ENCODE measurements at places on chromosomes 11 and 22.

- DNase-seq = peak; percentile 61
Measured at GRCh38 chr22:50271519-50271970, 1.4 kb upstream of the MAPK11 start.

- no peak for DNase-seq
Measured at GRCh38 chr11:86313793-86314192, 11.8 kb downstream of the HIKESHI start.

DNA sequence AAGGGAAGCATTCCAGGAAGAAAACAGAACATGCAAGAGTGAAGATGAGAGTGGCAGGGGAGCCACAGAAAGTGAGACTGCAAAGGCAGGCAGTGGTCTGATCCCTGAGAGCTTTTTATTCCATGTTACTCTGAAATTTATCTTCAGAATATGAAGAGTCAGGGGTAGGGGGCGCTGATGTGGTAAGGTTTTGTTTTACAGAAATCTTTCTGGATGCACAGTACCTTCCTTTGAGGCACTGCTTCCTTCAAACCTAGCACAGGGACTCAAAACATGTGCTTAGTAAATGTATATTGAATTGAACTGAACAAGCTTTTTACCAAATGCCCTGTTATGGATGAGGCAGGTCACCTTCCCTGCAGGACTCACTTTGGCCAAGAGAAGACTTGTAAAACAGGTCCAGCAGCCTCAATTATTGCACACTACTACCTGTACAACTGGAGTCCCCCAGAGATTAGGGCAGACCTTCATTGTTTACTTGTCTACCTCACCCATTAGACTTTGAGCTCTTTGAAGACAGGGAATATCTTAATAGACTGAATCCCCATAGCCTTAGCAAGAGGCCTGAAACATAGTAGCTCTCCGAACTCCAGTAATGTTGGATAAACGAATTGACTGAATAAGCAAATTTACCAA lies 2.2 kb downstream of the PAK1 start:
- peak; percentile 36 for DNase-seq

DNA sequence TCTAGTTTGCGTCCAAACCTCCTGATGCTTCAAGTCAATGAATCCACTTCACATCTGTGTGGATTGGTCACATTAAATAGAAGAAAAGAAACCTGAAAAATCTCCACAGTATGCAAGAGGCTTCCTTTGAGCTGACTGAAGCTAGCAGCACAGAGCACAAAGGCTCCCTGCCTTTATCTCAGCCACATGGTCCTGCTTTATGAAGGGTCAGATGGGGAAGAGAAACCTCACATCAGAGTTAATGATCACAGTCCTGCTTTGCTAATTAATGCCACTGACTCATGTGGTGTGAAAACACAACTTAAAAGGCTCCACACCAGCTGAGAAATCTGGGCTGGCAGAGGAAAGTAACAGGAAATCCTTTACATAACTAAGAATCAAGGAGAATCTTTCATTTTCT lies 1291.0 kb downstream of the LRRC4C start:
- DNase-seq = no peak

GRCh38 chr11:132818951-132819350 lies 713.4 kb downstream of the OPCML start:
- DNase-seq = no peak

DNA sequence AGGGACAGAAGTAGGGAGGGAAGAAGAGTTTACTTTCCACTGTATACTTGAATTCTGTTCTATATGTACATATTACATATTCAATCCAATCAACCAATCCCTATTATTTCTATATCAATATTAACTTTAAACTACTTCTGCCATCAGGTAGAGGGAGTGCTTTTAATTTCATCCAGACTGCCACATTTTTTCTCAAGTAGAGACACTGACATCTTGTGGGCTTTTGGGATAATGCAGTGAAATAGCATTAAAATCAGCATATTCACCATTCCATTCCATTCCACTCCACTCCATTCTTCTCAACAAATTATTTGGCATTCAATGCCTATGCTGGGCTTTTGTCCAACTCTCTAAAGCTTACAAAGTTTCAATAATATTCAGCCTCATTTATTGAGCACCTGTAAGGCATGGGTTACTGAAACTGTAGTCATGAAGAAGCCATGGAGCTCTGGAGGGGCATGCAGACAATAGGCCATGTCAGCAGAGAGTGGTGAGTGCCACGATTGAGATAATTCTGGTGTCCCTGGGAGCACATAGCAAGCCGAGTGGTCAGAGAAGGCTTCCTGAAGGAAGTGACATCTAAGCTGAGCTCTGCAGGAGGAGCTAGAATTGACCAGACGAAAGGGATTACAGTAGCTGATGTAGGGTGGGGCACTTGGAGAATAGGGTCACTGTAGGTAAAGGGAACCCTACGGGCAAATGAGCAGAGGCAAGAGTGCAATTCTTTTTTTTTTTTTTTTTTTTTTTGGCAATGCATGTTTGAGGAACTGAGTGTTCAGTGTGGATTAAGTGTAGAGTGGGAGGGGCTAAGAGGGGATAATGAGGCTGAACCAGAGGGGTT lies 12.8 kb upstream of the CLPB start:
- peak; percentile 70 for DNase-seq

- DNase-seq = no peak
Measured at GRCh38 chr11:74755395-74755995, 6.8 kb downstream of the RNF169 start.
